ENCODE measurements at places on chromosomes 7 and 10.

DNA sequence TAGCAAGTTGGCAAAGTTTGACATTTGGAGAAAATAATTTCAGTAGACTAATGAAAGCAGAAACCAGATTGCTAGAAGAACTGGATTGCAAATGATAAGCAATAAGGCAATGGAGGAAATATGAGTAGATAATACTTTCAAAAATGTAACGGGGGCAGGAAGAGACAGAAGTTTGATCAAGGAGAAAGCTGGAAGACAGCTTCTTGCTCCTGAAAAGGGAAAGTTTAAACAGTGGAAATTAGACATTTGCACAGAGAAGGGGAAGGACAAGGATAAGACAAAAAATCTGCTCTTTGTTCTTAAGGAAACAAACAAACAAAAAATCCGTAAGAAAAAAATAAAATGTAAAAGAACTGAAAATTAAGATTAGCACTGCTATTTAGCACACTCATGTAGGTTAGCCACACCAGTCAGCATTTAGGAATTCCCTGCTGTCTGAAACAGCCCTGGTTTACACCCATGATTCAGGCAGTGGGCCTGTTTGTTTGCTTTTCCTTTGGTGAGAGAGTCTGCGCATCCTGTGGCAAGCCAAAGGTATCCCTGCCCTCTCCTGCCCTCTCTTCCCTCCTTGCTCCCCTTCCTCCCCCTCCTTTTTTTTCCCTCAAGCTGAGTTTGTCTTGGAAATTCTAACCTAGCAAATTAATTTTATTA lies 104.3 kb upstream of the CAV2 start:
- no peak for DNase-seq

DNA sequence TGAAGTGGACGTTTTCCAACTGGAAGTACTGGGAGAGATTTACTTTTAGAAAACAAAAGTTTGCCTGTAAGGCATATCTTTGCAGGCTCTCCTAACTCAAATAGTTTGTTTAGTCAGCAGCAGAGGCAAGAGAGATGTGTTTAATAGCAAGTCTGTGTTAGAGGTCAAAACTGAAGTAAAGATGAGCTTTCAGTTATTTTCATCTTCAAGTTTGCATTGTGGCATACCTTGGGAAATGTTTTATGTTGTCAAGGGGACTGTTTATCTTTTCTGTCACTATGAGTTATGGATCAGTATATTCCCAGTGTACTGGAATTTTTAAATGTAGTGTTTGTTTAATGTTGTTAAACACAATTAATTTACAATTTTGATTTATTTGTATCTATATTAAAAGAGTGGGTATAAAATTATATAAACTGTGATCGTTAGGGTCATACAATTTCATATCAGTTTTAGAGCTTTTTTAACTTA lies 169.7 kb upstream of the PPP1R3A start:
- no peak for DNase-seq

DNA sequence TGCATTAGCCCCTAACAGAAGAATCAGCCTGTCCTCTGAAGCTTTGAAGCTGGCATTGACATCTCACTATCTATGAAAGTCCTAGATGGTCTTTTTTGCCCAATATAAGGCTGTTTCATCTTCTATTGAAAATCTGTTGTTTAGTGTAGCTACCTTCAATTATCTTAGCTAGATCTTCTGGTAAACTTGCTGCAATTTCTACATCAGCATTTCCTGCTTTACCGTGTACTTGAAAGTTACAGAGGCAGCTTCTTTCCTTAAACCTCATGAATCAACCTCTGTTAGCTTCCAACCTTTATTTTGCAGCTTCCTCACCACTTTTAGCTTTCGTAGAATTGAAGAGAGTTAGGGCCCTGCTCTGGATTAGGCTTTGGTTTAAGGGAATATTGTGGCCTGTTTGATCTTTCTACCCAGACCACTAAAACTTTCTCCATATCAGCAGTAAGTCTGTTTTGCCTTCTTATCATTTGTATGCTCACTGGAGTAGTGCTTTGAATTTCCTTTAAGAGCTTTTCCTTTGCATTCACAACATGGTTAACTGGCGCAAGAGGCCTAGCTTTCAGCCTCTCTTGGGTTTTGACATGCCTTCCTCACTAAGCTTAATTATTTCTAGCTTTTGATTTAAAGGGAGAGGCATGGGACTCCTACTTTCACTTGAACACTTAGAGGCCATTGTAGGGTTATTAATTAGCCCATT lies 32.5 kb downstream of the ARID5B start:
- DNase-seq, result no peak

GRCh38 chr7:139958599-139959284 lies 104.0 kb downstream of the PARP12 start:
- DNase-seq, result no peak

DNA sequence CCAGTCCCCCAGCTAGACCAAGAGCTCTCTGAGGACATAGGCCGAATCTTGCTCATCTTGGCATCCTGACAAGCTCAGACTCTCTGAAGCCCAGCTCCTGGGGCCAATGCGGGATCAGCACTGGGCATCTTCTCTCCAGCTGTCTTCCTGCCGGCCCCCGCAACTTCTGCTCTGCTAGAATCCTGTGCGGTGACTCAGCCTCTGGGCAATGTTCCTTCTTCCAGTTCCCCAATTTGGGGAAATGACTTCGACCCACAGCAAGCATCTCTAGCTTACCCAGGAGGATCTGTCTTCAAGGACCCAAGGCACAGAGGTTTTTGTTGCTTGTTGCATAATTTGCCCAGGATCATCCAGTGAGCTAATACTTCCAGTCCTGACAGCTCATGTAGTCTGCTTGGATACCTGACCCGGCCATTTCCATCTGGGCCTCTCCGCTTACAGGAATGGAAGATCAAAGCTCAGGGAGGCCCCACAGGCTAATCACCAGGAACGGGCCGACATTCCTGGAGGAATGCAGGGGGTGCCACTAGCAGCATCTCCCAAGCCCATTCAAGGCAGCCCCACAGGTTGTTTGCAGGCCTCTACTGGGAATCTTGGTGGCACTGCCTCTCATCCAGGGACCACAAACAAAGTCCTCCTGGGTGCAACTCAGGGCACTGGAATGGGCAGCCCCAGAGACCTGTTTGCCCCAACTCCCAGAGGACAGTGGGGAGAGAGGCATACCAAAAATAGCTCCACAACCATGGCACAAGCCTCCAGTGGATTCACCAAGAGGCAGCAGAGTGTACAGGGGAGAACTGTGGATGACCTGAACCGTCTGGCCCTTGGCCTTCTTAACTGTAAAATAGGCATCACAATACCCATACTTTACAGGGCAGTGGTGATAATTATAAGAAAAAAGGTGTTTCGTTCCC lies 151.9 kb downstream of the NEURL1 start:
- no peak for DNase-seq

- DNase-seq, result no peak
These were observed 72.7 kb downstream of the TCERG1L start for GRCh38 chr10:131238669-131239280.

DNA sequence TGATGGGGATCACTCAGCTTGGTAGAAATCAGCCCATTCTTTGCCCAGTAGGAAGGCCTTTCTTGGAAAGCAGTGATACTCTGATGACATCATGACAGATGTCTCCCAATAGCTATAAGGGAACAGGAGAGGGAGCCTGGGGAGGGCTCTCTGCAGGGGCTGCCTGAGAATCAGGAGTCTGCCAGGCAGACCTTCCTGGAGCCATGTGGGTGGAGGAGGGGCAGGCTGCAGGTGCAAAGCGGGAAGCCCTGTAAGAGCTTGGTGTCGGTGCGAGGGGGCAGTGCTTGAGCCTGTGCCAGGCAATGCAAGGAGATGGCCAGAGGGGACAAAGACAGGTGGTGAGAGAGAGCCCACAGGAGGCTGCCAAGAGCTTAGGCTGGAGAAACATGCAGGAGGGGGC lies 5.0 kb upstream of the TNS3 start:
- DNase-seq, result no peak

DNA sequence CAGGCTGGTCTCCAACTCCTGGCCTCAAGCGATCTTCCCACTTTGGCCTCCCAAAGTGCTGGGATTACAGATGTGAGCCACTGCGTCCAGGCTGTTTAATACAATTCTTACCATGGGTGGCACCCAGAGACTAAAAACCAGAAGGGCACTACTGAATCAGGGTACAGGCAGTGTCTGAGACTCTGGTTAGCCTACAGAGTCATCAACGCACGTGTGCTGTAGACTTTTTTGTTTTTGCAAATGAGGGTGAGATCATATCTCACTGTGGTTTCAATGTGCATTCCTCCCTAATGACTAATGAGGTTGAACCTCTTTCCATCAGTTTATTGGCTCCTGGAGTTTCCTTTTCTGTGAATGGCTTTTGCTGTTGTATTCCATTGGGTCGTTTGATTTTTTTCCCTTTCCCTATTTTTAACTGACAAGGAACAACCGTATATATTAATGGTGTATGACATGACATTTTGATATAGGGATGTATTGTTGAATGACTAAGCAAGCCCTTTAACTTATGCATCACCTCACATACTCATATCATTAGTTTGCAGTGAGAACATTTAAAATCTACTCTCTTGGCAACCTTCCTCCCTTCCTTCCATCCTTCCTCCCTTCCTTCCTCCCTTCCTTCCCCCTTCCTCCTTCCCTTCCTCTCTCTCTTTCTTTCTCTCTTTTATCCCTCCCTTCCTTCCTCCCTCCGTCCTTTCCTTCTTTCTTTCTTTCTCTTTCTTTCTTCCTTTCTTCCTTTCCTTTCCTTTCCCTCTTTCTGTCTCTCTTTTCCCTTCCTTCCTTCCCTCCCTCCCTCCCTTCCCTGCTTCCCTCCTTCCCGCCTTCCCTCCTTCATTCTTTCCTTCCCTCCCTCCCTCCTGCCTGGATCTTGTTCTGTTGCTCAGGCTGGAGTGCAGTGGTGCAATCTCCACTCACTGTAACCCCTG lies 9.3 kb upstream of the TMEM270 start:
- DNase-seq, result no peak

DNA sequence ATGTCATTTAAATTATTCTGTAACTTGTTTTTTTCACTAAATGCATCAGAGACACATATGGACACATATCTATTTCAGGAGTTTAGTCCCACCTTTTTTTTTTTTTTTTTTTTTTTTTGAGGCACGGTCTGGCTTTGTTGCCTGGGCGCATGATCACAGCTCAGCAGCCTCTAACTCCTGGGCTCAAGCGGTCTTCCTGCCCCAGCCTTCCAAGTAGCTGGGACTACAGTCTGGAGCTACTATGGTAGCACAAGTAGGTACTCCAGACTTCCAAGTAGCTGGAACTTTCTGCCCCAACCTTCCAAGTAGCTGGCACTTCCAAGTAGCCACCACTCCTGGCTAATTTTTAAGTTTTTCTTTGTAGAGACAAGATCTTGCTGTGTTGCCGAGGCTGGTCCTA lies 407.7 kb downstream of the GALNT17 start:
- no peak for DNase-seq

DNA sequence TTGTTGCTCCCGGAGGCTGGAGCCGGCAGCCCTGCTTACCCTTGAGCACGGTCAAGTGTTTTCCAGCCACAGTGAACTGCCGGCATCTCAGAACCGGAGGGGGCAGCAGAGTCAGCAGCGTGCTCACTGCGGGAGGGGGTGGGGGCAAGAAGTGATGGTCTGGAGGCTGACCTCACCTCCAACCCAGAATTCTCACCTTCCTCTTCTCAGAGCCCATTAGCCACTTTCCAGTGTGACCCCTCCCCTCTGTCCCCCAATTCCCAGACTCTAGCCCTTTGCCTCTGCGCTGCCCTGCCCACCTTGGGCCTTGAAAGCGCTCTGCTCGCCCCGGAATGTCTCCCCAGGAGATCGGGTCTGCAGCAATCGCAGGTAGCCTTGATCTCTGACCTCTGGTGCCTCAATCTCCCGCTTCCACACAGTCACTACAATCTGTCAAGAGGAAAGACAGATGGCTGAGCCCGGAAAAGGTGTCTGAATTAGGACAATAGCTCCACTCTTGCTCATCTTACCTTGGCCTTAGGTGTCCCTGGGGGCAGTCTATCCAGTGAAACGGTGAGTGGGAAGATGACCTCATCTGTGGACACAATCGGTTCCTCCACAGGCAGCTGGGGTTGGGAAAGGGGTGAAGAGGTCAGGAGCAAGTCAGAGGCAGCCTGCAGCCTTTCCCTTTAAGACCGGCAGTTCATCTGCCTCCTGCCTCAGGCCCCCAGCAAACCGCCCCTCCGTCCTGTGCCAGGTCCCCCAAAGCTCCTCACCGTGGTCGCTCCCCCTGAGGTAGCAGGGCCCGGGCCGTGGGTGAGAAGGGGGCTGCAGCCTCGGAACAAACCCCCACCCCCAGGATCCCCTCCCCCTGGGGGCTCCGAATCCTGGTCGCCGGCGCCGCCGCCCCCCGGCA lies 942 bp downstream of the TRAPPC14 start:
- DNase-seq, result peak; percentile 50

DNA sequence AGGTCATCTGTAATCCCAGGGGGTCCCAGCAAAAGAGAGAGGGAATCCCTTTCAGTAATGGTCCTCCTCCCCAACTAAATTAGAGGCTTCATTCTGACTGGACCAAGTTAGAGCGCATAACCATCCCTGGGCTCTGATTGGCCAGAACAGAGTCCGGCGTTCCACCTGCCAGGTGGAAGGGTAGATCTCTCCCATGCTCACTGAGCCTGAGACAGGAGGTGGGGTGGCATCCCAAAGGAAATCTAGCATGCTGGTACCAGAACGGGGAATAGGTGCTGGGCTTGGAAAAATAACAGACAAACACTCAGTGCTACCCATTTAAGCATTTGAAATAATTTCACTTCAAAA lies 21.0 kb upstream of the TSPAN33 start:
- no peak for DNase-seq

GRCh38 chr10:99279626-99280111 lies 44.0 kb upstream of the HPSE2 start:
- DNase-seq, result no peak

DNA sequence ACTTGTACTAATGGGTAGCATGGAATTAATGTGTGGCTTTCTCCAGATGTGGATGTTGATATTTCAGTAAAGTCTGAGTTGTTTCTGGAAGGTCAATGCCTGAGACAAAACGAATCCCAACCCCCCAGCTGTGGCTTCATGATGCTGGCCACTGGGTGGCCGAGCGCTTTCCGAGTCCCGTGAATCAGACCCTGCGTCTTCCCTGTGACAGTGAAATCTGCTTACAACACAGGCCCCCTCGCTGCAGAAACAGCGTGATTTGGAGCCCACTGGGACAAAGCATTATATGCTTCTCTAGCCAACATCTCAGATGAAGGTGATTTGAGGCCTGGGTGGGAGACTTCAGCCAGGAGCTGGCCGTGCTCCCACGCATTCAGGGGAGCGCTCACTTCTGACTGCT lies 124.7 kb downstream of the WDR37 start:
- DNase-seq, result no peak

DNA sequence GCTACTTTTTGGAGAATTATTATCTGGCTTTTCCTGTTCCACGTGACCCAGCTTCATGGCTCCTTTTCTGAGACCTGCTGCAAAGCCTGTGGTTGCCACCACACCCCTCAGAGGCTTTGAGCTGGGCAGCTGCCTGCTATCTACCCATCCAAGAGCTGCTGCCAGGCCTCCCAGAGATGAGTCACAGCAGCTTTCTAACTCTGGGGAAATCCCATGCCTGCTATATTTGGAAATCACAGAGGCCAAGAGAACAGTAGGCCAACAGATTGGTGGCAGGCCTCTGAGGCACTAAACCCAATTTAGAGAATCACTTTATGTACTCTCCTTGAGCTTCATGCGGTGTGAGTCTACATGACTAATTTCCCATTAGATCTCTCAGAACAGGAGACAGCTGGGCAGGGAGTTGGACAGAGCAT lies 35.2 kb downstream of the SGCE start:
- peak; percentile 71 for DNase-seq
